ENCODE measurements at places on chromosomes 5 and 9.

DNA sequence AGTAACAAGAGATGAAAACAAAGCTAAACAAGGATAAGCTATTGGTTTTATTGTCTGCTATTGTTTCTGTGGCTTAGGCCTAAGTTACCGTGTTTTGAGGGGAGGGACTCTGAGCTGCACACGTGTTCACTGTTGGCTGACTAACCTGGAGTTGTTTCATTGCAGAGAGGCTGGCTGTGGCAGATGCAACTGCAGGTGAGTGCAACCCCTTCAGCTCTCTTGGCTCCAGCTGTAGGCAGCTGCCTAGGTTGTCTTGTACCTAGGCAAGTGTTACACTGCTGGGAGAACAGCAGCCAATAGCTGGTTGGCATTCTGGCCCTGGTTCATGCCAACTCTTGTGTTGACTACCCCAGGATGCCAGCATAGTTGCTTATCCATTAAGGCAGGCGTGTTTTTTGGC lies 17.6 kb upstream of the MATR3 start:
- no peak for DNase-seq

DNA sequence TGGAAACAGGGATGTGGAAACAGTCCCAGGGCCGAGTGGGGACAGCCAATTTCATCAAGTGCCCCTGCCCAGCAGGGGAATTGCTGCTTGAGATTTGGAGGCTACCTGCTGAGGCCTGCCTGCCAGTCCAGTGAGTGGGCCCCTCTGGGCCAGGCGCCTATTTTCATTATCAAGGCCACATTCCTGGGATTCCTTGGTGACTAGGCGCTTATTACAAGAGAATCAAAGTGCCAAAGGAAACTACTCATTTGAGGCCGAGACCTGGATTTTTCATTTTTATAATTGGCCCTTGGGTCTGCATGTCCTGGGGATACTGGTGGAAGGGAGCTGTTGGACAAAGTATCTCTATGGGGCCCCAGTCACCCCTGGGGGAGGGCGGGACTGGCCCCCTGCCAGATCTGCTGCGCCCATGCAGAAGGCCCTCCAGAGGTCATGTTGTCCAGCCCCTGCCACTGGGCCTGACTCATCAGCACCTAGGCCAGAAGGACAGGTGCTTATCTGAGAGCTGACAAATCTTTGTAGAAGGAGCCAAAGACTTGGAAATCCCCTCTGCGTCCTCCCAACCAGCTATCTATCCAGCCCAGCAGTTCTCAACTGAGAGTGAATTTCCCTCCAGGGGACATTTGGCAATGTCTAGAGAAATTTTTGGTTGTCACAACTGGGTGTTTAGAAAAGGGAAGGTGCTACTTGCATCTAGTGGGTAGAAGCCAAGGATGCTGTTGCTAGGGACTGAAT lies 45.6 kb downstream of the FOXI1 start:
- no peak for DNase-seq

DNA sequence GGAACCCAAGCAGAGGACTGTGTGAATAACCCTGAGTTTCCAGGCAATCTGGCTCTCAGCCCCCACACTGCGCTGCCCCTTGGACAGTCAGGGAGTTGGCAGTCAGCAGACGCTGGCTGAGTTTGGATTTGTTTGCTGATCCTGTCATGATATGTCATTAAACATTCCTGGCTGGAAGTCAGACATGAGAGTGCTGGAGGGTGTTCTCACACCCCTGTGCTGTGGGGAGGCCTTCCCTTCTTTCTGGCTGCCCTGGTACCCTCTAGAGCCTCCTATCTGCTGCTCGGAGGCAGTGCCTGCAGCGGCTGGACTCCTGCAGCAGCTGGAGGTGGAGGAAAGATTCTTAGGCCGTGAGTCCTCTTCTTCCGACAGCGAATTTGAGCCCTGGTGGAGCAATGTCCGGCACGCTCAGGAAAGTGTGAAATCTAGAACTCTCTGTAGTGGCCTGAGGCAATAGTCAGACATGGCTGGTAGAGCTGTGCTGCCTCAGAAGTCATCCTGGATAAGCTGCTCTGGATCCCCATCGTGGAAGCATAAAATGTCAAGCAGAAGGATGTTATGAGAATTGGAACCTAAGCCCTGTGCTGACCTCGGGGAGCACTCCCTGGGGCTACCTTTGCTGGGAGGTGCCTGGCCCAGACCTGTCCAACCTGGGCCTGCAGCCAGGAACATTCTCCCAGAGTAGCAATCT lies 72.0 kb downstream of the PDE8B start:
- DNase-seq, result no peak

- no peak for DNase-seq
Observed at GRCh38 chr5:72569408-72569944, 62.3 kb upstream of the ZNF366 start.

- no peak for DNase-seq
Observed at GRCh38 chr5:175816348-175816747, 55.0 kb upstream of the CPLX2 start.

DNA sequence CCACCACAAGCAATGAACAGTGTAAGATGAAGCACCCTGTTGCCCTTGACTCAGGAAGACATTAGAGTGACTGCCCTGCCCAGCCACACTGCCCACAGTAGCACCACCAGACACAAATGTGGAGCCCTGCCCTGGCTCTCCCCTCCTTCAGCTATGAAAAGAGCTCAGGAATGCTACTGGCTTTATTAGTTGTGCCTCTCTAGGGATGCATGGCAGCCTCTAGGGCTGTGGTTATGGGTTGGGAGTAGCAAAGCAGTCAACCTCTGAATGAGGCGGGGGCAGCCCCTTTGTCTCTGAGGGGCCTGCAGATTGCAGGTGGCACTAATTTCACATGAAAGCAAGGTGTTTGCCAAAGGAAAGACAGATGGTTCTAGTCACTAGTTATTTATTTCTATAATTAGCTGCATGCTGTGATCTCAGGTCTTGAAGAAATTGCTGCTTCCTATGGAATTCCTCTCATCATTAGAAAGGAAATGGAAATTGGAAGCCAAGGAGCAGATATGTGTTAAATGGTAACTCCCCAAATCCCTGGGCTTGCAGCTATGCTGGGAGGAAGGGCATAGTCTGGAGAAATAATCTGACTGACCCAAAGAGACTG lies 259.4 kb downstream of the TLR4 start:
- DNase-seq, result no peak

DNA sequence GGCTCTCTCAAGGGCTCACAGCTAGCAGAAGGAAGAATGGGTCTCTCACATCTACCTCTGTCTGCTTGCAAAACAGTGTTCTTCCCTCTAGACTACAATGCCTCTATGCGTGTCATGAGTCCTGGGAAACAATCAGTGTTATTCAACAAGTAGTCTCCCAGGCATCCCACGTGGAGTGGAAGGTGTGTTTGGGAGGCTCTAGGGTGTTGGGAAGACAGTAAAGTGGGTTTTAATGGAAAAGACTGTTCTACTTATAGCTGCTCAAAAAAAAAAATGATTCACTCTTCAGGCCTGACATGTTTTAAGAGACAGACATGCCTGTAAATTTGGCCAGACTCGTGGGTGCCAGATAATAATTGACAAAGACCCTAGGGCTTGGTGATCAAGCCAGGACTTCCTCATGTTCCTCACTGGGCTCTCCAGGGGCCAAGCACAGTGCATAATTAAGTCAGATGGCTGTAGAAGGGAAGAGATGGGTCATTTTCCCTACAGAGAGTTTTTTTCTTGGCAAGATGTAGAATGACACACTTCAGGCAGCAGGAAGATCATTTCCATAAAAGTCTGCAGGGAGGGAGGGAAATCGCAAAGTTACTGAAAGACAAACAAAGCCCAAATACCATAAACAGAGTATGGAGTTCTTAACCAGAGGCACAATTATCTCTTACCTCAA lies 246.4 kb downstream of the ACTL7B start:
- no peak for DNase-seq
